ENCODE measurements at places on chromosomes 4 and X.

GRCh38 chr4:185247151-185247550 lies 37.8 kb downstream of the SNX25 start:
- DNase-seq: no peak

DNA sequence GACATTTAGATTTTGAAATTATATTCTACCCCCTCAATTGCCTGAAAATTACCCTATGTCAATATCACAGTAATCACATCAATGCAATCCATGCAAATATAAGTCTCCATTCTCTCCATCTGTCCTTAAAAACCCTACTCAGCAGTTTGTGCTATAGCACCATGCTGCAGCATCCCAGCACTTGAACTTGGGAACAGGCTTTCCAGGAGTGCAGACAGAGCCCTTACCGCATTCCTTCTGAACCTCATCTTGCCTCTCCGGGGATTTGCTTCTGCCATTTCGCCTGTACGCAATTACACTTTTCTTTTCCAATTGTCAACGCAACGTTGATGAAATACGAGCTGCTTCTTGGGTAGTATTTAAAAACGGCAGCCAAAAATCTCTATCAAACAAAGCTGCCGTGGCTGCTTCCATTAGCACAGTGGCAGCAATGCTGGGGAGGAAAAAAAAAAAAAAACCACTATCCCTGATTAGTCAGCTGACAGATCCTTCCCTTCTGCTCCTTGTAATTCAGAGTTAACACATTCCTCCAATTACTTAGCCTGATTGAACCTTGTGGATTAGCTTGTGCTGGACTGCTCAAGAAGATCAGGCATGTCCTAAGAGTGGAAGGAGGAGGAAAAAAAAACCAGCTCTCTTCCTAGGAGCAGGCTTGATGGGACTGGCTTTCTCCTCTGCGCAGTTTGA lies 65.6 kb downstream of the MCF2 start:
- no peak for DNase-seq

GRCh38 chrX:73829890-73830466 lies 267.0 kb downstream of the CHIC1 start:
- no peak for DNase-seq

DNA sequence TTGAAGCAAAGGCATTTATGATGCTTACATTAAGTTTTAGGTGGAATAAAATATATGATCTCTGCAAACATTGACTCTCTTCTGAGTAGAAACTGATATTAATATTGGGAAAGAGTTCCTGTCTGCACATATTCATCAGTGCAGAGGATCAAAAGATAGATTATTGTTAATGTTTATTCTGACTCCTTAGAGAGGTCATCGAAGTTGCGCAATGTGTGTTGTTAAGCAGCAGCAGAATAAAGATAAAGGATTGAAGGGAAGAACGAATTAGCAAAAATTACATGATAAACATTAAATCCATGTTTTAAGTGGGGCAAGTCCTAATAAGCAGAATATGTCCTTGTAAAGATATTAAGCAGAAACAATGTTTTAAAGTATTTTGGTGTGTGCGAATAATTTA lies 72.6 kb upstream of the MBNL3 start:
- no peak for DNase-seq
